Kidney tubule cell (primary cell): ENCODE measurements at places on chromosomes 1 and 21.

DNA sequence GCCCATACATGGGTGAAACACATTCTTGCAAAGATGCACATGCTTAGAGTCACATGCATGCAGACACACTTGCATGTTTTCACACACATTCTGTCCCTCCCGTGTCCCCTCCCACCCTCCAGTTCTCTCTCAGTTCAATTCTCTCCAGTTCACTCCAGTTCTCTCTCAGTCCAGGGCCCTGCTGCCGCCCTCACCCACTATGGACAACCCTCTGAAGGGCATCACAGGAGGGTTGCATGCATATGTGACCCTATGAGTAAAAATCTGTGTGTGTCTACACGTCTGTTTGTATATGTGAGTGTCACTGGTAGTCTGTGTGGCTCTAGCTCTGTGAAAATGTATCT, 21.8 kb upstream of the ADGRB2 start:
- DNase-seq: no peak

DNA sequence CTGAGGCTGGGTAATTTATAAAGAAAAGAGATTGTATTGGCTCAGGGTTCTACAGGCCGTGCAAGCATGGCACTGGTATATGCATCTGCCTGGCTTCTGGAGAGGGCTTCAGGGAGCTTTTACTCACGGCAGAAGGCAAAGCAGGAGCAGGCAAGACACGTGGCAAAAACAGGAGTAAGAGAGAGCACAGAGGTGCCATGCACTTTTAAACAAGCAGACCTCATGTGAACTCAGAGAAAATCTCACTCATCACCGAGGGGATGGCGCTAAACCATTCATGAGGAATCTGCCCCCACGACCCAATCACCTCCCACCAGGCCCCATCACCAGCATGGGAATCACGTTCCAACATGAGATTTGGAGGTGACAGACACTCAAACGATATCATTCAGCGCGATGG, 400.7 kb upstream of the RUNX1 start:
- no peak for DNase-seq

DNA sequence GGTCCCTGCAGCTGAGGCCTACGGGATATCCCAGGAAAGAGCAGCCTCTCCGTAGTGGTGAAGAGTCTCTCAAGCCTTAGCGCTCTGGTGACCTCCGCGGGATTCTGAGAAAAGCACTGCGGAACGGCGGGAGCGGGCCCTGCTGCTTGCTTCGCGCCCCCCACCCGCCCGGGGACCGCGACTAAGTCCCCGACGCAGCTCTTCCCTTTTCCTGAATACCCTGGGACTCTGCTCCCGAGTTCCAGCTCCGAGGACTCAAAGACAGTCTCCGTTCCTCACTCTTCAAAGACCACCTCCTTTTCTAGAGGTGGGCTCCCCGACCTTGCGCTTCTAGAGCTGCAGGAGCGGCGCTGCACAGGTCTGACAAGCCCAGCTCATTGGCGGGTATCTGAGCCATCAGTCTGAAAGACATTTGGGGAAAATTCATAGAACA, 3.6 kb upstream of the PRRX1 start:
- DNase-seq: no peak

GRCh38 chr1:229334716-229335115, 8.1 kb downstream of the CCSAP start:
- peak; percentile 16 for DNase-seq

GRCh38 chr21:30329203-30329875, 8.2 kb downstream of the KRTAP27-1 start:
- no peak for DNase-seq

- peak; percentile 54 for DNase-seq
Observed at GRCh38 chr1:84377480-84378095, 20.7 kb upstream of the DNASE2B start.
